Fibroblast of the aortic adventitia (primary cell): ENCODE measurements at places on chromosomes 12 and 14. TPM values are rescaled to one million over a fixed set of nuclear protein-coding genes. Genes with fewer than 3 reads are reported as not detected.

Gene TMEM233
- 1.1 TPM in 1 of 2 replicates, not detected in the other for total RNA-seq

Gene DEPDC4
- 2.1 and 5.9 TPM in 2 replicates for total RNA-seq

Gene HOXC9
- total RNA-seq, result 0.65 TPM in 1 of 2 replicates, not detected in the other

Gene OR4E2
- total RNA-seq, result 0.33 TPM in 1 of 2 replicates, not detected in the other

Gene SOCS2
- 6.3 and 15.0 TPM in 2 replicates for total RNA-seq

Gene PLD4
- 0.09 and 0.16 TPM in 2 replicates for total RNA-seq

Gene MYO1H
- total RNA-seq, result not detected in 2 replicates

Gene DEGS2
- total RNA-seq, result 0.16 TPM in 1 of 2 replicates, not detected in the other

Gene INTS13
- 12.4 and 52.2 TPM in 2 replicates for total RNA-seq

Gene SDSL
- 1.9 and 5.9 TPM in 2 replicates for total RNA-seq

Gene TBC1D30
- total RNA-seq, result 0.18 and 0.98 TPM in 2 replicates

Gene PLEKHG7
- not detected in 2 replicates for total RNA-seq

Gene SPRYD4
- total RNA-seq, result 2.3 and 3.0 TPM in 2 replicates

Gene SELPLG
- 0.57 and 1.5 TPM in 2 replicates for total RNA-seq

Gene CCDC197
- total RNA-seq, result not detected in 2 replicates

Gene SERPINA10
- total RNA-seq, result not detected in 2 replicates
